Vein endothelial cell (primary cell): ENCODE measurements at places on chromosomes 13 and 19. TPM values are rescaled to one million over a fixed set of nuclear protein-coding genes. Genes with fewer than 3 reads are reported as not detected.

The PRR22 gene
- total RNA-seq, result 0.57 and 0.65 TPM in 2 replicates

The ZNF471 gene
- total RNA-seq, result 0.98 and 2.7 TPM in 2 replicates

The ZNF563 gene
- total RNA-seq, result 0.65 and 2.0 TPM in 2 replicates

The APC2 gene
- under 0.01 and 0.10 TPM in 2 replicates for total RNA-seq

The TMEM150B gene
- not detected in 2 replicates for total RNA-seq

The IFNL1 gene
- total RNA-seq, result not detected in 2 replicates

The PPM1N gene
- total RNA-seq, result 2.0 and 2.3 TPM in 2 replicates

The CYP4F8 gene
- not detected in 2 replicates for total RNA-seq

The F7 gene
- total RNA-seq, result not detected in 2 replicates

The BEST2 gene
- not detected in 2 replicates for total RNA-seq

The NCCRP1 gene
- total RNA-seq, result not detected in 2 replicates

The RFPL4A gene
- total RNA-seq, result 2.3 TPM in 1 of 2 replicates, not detected in the other

The GPC5 gene
- 0.19 and 2.9 TPM in 2 replicates for total RNA-seq

The RNF6 gene
- 37.2 and 50.7 TPM in 2 replicates for total RNA-seq

The LILRA2 gene
- not detected in 2 replicates for total RNA-seq

The DACH1 gene
- total RNA-seq, result 1.6 and 7.2 TPM in 2 replicates

The DMKN gene
- not detected in 2 replicates for total RNA-seq

The NDUFA11 gene
- 321 and 385 TPM in 2 replicates for total RNA-seq

The RXFP2 gene
- total RNA-seq, result not detected in 2 replicates

The CNMD gene
- total RNA-seq, result not detected in 2 replicates

The TBC1D4 gene
- total RNA-seq, result 57.8 and 62.1 TPM in 2 replicates

The PSG1 gene
- 0.33 and 0.48 TPM in 2 replicates for total RNA-seq

The GNA15 gene
- under 0.01 TPM in 1 of 2 replicates, not detected in the other for total RNA-seq

The KIR2DL3 gene
- total RNA-seq, result not detected in 2 replicates

The MYH14 gene
- total RNA-seq, result not detected in 2 replicates

The TMEM190 gene
- not detected in 2 replicates for total RNA-seq

The LRRC63 gene
- total RNA-seq, result 0.10 TPM in 1 of 2 replicates, not detected in the other

The IL27RA gene
- 4.1 and 6.5 TPM in 2 replicates for total RNA-seq

The PSG3 gene
- total RNA-seq, result not detected in 2 replicates

The GPR4 gene
- 5.2 and 6.7 TPM in 2 replicates for total RNA-seq

The SLC27A5 gene
- total RNA-seq, result 5.2 and 6.5 TPM in 2 replicates

The PINLYP gene
- 0.98 and 1.7 TPM in 2 replicates for total RNA-seq

The ZNF550 gene
- total RNA-seq, result 4.6 and 6.2 TPM in 2 replicates

The ATP4B gene
- under 0.01 TPM in 1 of 2 replicates, not detected in the other for total RNA-seq

The ZNF135 gene
- total RNA-seq, result 0.98 and 2.1 TPM in 2 replicates

The PRODH2 gene
- total RNA-seq, result not detected in 2 replicates

The CLDN10 gene
- total RNA-seq, result not detected in 2 replicates

The PRSS57 gene
- 0.33 TPM in 1 of 2 replicates, not detected in the other for total RNA-seq

The CDX2 gene
- total RNA-seq, result not detected in 2 replicates

The KLK2 gene
- total RNA-seq, result not detected in 2 replicates

The SLC46A3 gene
- 3.3 and 5.2 TPM in 2 replicates for total RNA-seq

The RGCC gene
- 37.6 and 55.2 TPM in 2 replicates for total RNA-seq

The SIGLEC5 gene
- under 0.01 TPM in 1 of 2 replicates, not detected in the other for total RNA-seq

The RHPN2 gene
- 2.0 and 2.3 TPM in 2 replicates for total RNA-seq

The IL12RB1 gene
- 0.10 TPM in 1 of 2 replicates, not detected in the other for total RNA-seq

The RNF113B gene
- total RNA-seq, result not detected in 2 replicates

The CGB3 gene
- total RNA-seq, result not detected in 2 replicates

The CAPN12 gene
- total RNA-seq, result not detected in 2 replicates

The PLVAP gene
- total RNA-seq, result 13.7 and 13.8 TPM in 2 replicates
